ENCODE measurements at places on chromosomes 5 and 9.

DNA sequence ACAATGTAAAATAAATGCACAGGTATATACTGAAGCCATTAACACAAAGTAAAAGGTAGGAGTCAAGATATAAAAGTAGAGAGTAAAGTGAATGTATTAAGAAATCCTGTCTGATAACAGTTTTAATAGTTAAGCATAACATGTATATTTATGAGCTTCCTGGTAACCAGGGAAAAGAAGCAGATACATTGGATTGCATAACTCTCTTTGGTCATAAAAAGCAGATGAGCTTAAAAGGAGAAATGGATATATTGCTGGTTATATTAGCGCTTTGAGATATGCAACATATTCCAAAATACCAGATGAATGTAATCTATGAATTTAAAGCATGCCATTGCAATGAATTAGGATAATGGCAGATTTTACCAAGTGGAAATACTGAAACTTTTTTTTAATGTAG, 6.2 kb upstream of the TNFSF8 start:
- no peak for DNase-seq

- no peak for DNase-seq
Measured at GRCh38 chr9:136347472-136348256, 15.9 kb downstream of the DNLZ start.

DNA sequence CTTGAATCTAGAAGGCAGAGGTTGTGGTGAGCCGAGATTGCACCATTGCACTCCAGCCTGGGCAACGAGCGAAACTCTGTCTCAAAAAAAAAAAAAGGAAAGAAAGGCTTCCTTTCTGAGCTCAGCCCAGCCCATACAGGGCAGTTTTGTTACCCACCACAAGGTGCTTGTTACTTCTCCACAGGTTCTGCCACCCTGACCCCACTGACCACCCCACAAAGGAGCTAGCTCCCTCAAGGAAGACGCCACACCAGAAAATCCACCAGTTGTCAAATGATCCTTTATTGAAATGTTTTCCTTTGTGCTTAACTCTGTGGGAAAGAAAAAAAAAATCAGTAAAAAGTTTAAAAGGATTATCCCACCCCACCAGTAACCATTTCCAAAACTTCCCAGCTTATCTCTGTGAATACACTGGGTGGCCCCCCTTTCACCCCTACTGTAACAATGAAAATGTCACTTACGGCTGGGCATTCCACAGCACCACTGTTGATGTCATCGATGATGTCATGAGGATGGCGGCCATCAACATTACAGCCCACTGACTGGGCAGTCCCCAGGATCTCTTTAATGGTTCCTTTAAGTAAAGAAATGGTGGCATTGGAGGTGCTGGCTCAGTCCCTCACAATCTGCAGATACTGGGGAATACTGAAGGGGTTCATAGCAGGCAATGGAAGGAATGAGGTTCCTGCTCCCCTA, 3.6 kb downstream of the RPL12 start:
- no peak for DNase-seq

GRCh38 chr5:173011566-173011965, 28.0 kb downstream of the ATP6V0E1 start:
- DNase-seq: no peak

- DNase-seq: no peak
Measured at GRCh38 chr9:116837018-116837989, 150.2 kb downstream of the TRIM32 start.

DNA sequence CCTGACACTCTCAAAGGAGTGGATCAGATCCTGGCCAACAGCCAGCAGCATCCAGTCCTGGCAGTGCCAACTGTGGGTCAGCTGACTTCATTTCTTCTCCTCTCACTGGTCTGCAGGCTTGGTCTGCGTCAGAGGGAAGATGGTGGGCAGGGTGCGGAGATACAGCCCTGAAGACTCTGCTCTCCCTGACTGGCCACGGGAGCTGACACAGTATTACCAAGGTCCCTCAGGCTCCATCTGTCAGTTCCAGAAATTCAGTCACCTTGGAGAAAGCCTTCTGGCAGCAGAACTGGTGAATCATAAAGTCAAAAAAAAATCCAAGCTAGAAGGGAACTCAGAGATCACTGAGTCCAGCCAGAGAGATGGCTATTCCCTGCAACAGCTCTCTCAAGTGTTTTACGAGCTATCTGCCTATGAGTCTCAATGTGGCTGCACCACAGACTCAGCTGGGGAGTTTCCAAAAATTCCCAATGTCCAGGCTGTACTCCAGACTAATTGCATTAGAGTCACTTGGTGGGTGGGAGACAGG, 27.9 kb downstream of the C1QTNF2 start:
- no peak for DNase-seq

DNA sequence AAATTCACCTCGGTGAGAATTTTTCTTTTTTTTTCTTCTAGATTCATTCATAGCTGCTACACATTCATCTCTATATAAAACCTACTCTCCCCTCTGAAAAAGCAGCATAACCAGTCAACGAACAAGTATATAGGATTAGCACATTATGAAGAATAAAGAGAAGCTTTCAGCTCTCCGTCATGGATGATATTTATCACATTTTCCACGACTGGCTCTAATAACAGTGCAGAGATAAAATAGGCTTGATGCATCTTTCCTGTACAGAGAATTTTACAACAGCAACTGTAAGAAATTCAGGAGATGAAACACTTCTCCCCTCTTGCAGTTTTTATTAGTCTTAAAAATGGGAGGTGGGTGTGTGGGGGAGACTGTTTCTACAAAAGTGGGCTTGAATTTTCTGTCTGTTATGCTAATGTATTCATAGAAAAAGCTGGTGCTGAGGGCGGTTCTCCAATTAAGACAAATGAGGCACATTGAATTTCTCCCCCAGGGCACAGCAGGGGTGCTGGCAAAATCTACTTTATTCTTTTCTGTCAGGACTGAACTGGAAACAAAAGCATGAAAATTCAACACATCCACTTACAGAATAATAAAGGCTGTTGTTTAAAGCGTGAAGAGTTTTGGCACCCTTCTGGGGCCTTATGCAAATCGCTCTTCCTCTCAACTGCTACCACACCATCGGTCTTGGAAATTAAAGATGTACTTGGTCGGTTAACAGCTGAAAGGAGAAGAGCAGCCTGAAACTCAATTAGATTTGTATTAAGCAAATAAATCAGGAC, 233.9 kb upstream of the ZNF608 start:
- peak; percentile 60 for DNase-seq

GRCh38 chr5:65061250-65061973, 292.7 kb downstream of the CWC27 start:
- no peak for DNase-seq

- no peak for DNase-seq
Measured at GRCh38 chr9:116202219-116202912, 48.8 kb downstream of the PAPPA start.

DNA sequence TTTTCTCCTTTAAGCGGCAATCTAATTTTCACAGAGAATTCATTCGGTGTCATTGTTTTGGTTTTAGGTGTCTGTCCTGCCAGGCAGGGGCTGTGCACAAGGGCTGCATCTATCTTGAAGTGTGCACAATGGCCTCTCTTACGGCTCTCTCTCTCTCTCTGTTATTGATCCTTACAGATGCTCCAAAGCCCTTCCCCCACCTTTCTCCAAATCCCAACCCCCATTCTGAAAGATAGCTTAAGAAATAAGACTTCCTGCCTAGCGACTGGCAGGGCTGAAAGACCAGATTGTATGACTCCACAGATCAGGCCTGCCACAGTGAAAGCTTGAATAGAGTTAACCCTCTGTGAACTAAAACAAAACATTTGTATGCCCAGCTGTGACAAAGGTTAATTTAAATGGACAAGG, 86.5 kb upstream of the NR5A1 start:
- no peak for DNase-seq

- no peak for DNase-seq
Measured at GRCh38 chr5:1504617-1505016, 19.1 kb downstream of the LPCAT1 start.

GRCh38 chr5:31935496-31936369, 238.4 kb downstream of the GOLPH3 start:
- no peak for DNase-seq

DNA sequence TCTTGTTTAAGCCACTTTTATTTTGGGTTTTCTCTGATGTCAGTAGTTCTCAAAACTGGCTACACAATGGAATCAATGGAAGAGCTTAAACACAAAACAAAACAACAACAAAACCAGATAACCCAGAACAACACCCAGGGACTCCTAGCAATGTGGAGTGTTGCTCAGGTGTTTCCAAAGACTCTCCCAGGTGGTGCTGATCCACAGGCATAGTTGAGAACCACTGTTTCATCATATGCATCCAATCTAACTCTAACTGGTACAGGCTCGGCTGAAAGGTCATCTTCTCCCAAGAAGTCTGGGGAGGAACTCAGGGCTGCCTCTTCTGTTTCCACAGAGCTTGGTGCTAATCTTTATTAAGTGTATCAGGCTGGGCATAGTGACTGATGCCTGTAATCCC, 5.4 kb upstream of the ALDH1B1 start:
- no peak for DNase-seq

- no peak for DNase-seq
Measured at GRCh38 chr5:97121848-97122247, 20.6 kb downstream of the LIX1 start.

DNA sequence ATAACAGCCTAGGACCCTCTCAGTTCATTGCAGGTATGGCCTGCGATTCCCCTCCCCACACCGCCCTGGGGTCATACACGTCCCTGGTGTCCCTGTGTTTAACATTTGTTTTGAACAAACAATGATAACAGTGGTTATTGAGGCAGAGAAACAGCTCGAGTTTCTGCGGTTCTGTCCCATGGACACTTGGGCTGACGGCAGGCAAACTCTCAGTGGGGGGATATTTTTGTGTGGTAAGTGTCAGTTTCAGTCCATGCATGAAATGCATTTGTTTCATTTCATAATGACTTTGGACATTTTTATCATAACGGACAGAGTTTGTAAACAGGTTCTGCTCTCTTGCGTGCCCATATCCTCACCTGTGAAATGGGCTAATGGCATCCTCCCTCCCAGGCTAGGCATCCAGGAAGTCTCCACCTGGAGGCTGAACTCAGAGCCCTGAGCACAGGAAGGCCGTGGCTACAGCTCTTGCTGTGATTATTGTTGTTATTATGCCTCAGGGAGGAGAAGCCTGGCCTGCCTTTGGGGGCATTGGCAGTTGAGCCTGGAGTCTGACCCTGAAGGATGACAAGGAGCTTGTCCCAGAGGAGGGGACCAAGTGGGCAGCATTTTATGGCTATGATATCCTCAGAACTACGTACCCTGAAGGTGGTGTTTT, 190.9 kb downstream of the GADD45G start:
- no peak for DNase-seq

- DNase-seq: no peak
Measured at GRCh38 chr5:160432196-160432595, 10.5 kb downstream of the PTTG1 start.

DNA sequence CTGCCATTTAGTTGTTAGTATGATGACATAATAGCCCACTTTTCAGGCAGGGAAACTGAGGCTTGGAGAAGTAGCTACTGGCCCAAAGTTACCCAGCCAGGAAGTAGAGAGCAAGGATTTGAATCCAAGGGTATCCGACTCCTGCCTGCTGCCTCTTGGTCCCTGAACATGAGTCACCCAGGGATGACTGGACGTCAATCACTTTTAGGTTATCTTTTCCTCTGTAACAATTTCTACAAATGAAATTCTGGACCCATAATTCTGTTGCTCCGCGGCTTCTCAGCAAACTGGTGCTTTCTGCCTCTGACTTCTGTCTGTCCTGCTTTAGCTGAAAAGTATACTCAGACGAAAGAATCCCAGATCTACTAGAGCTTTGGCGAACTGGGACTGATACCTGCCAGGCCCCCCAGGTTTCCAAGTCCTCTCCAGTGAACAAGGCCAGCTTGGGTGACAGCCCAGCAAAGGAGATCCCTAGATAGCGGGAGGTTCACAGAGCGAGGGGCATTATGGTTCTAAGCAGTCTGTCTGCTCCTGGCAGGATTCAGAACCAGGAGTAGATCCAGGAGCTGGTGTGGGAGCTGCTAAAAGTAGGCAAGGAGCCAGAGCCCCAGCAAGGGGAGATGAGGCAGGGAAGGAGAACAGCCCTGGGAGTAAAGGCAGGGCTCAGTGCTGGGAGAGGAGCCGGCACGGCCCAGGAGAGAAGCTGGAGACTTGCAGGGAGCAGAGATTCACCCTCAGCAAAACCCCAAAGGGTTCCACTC, 20.6 kb downstream of the OLFML2A start:
- DNase-seq: no peak

Measured in hippocampal formation (tissue), 2 donors.